NCI-H2081 (cell line): ENCODE measurements at places on chromosomes 2 and 18.

GRCh38 chr2:189285962-189286645, 106.5 kb upstream of the COL5A2 start:
- DNase-seq = no peak

DNA sequence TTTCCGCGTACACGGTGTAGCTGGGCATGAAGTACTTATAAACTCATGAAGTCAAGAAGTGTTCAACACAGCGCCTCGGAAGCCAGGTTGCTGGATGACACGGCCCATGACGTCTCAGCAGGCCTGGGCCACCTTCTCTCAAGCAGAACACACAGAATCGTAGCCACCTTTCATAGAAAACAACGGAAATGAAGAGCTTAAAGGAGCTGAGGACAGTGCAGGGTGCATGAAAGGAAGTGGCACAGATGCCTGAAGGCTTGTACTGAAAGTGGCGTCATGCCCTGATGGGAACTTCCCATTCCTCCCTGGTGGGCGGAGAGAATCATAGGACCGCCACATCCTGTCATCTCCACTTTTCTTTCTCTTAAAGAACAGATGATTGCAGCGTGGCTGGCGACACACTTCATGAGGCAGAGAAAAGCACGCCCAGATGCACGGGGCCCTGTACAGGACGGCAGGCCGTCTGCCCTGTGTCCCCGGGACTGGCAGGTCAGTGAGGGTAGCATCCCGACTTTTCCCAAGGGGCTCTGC, 31.1 kb downstream of the HDAC4 start:
- DNase-seq = no peak

DNA sequence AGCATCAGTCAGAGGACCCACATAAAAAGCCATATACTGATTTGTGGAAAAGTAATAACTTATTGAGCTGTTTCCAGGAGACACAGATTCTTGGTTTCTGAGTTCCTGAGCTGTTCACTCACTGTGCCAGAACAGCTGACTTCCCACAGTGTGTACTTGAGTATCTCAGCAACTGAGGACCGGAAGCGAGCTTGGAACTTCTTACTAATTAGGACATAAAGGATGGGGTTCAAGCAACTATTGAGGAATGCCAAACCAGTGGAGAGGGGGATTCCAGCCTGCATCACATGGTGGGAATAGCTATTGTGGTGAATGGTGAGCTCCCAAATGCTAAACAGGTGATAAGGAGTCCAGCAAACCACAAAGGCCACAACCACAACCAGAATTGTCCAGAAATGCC, 16.4 kb downstream of the EEF1B2 start:
- no peak for DNase-seq

DNA sequence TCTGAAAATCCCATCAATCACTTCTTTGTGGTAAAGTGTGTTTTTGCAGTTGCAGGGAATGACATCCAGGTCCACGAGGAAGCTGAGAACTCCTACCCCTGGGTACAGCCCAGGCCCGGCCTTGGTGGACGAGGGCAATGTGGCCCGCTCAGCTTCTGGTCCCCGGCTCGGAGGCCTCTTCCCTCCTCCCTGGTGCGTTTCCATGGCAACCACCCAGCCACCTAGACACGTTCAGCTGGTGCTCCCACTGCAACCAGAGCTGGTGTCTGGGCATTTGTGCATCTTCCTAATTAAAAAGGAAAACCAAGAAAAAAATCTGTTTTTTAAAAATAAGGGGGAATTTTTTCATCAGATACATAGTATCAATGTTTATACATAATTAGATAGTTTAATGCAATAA, 603.6 kb upstream of the SALL3 start:
- DNase-seq = no peak
